ENCODE measurements at places on chromosomes 6 and 20.

DNA sequence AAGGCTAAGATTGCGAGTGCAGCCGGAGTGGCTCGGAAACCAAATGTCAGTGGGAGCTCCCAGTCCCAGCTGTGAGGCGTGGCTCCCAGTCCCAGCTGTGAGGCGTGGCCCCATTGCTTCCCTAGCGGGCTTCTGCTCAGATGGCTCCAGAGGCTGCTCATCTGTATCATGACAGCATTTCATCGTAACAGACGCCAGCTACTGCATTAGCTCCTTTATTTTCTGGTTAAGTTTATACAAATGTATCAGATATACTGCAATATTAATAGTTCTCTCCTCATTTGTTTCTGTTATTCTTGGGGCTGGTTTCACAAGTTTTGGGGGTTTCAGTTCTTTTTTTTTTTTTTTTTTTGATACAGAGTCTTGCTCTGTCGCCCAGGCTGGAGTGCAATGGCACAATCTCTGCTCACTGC lies 34.7 kb upstream of the TBXT start:
- no peak for DNase-seq

GRCh38 chr6:18985996-18986395 lies 598.8 kb downstream of the RNF144B start:
- no peak for DNase-seq

- DNase-seq, result no peak
Observed at GRCh38 chr6:934686-935085, 241.7 kb upstream of the EXOC2 start.

DNA sequence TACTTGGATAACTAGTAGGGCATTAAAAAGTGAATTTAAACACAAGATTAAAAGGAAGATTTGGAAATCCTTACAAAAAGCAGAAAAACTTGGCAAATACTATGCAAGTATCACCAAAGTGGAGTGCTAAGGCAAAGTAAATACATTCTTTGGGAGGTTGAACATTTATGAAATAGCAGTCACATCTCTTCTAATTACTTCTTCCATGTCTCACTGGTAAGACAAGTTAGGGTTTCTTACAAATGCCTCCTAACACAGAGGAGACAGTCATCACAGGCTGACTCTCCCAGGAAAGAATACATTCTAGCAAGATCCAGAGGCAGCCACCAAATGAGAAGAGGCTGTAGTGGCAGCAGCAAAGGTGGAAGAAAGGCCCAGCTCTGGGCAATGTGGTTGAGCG lies 298.2 kb downstream of the BTBD9 start:
- no peak for DNase-seq

DNA sequence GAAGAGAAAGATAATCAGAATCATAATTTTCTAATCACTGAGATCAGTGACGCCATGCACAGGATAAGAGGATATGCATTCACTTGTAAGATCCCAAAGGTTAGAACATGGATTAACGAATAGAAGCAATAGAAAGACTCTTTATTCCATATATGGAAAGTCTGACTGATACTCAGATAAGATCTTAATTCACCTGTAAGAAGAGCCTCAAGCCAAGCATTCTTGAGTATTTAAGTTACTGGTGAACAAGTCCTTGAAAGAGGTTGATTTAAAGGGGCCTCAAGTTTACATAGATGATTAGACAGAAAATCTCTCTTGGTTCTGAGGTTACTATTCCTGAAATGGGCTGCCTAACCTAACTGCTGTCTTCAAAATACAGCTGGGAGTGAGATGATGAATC lies 53.8 kb upstream of the MTRF1L start:
- no peak for DNase-seq

DNA sequence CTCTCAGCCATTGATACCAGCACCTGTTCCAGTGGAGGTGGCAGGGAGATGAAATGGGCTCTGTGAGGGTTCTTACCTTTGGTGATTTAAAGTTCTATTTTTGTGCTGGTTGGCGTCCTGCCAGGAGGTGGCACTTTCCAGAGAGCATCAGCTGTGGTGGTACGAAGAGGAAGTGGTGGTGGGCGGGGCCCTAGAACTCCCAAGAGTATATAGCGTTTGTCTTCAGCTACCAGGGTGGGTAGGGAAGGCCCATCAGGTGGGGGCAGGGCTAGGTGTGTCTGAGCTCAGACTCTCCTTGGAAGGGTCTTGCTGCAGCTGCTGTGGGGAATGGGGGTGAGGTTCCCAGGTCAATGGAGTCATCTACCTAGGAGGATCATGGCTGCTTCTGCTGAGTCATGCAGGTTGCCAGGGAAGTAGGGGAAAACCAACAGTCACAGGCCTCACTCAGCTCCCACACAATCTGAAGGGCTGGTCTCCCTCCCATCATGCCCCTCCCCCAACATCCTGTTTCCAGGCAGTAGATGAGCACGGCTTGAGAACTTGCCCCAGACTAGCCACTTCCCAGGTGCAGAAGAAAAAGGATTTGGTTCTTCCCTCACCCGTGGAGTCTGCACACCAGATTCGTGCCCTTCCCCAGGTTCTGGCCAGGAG lies 46.6 kb downstream of the MOXD1 start:
- no peak for DNase-seq

DNA sequence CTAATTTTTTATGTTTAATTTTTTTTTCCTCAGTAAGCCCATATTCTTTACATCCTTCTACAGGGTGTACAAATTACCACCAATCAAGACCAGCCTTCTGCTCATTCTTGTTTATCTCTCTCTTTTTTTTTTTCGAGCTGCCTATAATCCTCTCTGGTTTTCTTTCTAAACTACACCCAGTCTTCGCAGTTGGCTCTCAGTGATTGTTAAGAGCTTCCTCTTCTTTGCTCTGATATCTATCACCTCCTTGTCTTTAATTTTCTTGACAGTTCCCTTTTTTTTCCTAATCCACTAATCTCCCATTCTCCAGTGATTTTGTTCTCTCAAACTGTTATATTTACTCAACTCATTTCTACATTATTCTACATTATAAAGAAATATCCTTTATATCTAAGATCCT lies 38.5 kb upstream of the PTPRK start:
- DNase-seq, result no peak

- DNase-seq, result no peak
Observed at GRCh38 chr20:51482836-51483473, 59.6 kb downstream of the NFATC2 start.

GRCh38 chr6:4675121-4675520 lies 101.1 kb upstream of the CDYL start:
- DNase-seq, result no peak

DNA sequence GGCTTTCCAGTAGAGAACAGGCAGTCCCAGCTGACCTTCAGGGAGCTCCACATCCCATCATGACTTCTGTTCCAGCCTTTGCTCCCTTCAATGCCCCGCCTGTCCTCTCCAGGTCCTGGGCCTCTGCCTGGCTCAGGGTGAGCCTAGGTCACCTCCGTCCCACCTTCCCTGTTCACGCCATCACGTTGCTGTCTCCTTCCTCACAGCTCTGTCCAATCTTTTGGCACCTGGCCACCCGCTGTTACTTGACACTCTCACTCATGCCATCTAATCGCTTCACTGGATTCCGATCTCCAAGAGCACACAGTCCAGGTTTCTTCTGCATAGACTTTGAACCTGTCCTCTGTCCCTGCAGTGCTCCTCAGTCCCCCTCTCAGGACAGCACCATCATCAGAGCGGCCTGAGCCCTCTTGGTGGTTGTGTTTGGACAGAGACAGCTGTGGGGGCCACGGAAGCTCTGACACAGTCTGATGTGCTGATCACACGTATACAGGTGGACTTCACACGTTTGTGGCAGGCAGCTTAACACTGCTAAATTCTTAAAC lies 34.7 kb upstream of the TIAM2 start:
- no peak for DNase-seq

DNA sequence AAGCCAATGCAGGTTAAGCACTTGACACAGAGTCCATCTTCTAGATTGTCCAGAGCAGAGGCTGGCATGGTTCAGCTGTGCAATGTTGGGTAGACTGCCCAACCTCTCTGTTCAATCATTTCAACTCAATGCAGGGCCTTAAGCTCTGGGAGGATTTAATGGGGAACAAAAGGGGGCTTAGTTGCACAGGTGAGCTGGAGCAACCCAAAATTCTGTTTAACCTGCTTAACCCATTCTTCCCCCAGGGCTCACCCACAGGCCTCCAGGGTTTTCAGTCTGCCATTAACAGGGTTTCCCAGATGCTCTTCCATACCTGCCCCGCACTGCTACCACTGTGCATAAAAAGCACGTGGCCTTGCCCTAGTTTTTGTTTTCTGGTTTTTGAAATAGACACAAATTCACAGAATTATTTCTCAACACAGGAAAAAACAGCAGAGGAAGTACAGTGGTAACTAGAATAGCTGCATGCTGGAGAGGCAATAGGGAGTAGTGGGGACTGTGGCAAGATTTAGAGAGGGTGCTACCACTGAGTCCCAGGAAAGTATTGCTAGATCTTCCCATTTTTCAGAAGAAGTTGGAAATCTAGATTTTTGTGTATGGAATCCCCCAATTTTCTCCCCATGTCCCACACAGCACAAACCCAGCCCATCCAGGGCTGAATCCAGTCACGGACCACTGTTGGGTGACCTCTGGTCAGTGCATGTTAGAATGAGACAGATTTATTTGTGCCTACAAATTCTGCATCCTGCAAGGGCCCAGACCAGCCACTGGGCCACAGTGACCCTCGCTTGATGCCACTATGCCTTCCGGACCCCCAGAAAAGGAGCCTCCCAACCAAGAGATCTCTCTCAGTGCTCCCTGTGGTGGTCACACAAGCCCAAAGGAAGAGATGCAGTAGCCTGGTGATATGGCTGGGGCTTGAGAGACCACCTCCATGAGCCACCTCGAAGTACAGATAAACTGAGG lies 4.6 kb downstream of the PTGIS start:
- DNase-seq, result no peak

DNA sequence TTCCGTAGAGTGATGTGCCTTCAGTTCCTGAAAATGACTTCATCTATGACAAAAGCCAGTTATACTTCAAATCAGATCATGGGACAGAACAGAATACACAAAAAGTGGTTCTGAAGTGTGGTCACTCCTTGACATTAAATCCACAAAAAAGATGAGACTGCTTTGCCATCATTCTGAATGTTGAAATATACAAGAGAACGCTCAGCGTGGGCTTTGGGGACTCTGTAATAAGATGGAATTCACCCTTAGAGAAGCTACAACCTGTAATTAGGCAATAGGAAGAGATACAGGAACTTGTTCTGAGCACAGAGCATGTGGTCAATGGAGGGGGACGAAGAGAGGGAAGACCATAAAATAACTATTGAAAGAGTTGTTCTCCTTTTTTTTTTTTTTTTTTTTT lies 184.3 kb downstream of the CARMIL1 start:
- peak; percentile 9 for DNase-seq

- DNase-seq, result no peak
Observed at GRCh38 chr6:21953831-21954801, 342.7 kb downstream of the PRL start.

GRCh38 chr6:24492475-24492874 lies 2.3 kb upstream of the ALDH5A1 start:
- no peak for DNase-seq

DNA sequence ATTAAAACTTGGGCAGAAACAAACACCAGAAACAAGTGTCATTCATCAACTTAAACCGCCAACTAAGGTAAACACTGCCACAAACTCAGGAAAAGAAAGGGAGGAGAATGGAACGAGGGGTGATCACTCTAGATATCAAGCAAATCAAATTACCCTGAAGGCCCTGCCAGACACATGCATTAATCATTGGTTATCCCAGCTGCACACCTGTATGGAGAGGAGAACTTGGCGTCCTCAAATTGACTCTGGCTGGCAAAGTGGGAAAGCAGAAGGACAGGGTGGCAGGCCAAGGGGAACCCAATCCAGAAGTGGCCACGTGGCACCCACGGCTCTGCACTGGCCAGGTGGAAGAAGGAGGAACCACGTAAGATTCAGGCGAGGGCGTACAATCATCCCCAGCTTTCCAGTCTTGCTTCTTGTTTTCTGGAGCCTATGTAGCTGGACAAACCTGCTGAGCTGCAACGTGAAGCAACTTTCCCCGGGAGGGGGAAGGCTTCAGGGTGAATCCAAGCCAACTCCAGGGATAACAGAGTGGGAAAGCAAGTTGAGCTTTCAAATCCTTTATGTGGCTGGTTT lies 156.2 kb upstream of the JARID2 start:
- peak; percentile 89 for DNase-seq

DNA sequence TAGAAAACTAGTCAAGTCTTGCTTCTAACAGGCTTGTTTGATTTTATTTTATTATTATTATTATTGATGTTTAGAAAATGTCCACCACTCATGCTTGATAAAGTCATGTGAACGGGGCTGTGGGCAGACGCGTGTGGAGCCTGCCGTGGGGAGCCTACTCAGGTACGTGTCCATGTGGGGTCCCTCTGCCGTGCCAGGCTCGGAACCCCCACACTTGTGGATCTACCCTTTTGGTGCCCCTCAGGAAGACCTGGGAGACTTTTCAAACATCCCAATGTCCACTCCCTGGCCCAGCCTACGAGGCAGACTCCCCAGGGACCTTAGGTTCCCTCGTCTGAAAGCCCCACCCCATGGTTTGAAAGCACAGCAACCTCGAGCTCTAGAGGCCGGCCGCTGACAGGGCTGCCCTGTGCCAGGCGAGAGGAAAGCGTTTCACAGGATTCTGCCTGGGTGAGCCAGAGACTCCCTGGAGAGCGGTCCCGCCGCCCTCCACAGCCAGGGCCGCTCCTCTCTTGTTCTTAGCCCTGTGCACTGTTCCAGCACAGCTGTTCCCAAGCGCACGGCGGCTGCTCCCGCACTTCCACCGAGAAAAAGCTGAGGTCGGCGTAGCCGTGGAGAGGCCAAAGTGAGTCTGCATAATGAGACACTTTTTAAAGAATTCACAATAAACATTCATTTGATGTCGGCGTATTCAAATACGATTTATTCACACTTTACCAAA lies 249.7 kb downstream of the TTLL2 start:
- no peak for DNase-seq

GRCh38 chr6:17278289-17279063 lies 2.7 kb upstream of the RBM24 start:
- peak; percentile 72 for DNase-seq

DNA sequence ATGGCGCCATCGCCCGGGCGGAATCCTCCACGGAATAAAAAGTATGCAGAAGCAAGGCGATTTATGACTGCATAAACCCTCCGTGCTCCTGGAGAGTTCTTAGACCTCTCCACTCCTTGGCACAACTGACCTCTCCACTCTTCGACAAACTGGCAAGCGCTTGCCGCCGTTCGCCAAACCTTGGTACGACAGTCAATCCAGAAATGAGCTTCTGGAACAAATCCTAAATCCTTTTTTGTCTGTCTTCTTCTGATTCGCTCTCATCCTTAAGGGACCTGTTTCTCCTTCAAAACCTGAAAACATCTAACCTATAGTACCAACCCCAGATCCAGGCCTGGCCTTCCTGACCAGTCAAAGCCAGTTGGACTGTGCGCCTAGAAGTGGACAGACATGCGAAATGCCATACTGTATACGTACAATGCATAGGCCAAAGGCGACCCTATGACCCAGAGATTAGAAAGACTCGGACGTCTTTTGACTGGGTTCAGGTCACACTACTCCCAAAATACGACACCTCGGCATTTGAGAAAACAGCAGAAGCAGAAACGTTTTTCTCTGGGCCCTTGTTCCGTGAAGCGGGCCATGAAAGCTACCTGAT lies 59.4 kb downstream of the TRIM27 start:
- DNase-seq, result no peak

- no peak for DNase-seq
Observed at GRCh38 chr6:150098155-150098554, 29.2 kb upstream of the ULBP3 start.
